ENCODE measurements at places on chromosomes 6 and 20. TPM values are rescaled to one million over a fixed set of nuclear protein-coding genes. Genes with fewer than 3 reads are reported as not detected.

DNA sequence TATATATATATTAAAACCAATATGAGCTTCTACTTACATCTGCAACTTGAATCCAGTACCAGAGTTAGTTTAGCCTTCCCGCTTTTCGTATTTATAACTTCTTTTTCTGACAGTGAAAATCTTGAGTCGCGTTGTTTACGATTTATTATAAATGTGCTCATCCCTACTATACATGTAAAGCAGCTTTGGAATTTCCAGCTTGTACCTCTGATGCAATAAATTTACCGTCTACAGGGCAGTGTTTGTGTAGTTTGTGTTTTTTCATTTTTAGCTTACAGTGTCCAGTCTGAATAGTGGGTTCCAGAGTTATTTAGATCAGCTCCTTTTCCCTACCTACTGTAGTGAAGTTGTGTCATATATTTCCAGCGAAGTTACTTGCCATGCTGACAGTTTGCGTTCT is 66.3 kb downstream of the TIAM2 start:
- no peak for DNase-seq

DNA sequence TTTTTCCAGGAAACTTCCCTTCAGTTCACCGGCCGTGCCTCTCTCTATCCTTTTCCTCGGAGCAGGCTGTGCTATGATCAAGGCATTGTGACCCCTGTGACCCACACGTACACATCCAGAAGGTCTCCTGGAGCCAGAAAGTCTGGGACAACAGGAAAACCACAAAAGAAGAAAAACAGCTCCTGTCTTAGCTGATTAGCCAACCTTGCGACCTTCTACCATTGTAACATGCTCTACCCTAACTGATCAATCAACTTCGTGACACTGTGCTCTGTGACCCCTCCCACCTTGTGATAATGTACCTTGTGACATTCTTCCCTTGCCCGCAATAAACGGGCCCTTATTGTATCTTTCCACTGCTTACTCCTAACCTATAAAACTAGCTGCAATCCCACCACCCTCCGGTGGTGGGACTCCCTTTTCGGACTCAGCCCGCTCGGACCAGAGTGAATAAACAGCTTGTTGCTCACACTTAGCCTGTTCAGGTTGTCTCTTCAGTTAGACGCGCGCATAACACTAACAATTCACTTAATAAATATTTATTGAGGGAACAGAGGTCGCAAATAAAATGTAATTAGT is 24.2 kb downstream of the ZNF311 start:
- no peak for DNase-seq

GRCh38 chr20:33291830-33292355 is 8.9 kb downstream of the BPIFB1 start:
- no peak for DNase-seq

GRCh38 chr20:15610787-15611186 is 962.5 kb downstream of the KIF16B start:
- no peak for DNase-seq

DNA sequence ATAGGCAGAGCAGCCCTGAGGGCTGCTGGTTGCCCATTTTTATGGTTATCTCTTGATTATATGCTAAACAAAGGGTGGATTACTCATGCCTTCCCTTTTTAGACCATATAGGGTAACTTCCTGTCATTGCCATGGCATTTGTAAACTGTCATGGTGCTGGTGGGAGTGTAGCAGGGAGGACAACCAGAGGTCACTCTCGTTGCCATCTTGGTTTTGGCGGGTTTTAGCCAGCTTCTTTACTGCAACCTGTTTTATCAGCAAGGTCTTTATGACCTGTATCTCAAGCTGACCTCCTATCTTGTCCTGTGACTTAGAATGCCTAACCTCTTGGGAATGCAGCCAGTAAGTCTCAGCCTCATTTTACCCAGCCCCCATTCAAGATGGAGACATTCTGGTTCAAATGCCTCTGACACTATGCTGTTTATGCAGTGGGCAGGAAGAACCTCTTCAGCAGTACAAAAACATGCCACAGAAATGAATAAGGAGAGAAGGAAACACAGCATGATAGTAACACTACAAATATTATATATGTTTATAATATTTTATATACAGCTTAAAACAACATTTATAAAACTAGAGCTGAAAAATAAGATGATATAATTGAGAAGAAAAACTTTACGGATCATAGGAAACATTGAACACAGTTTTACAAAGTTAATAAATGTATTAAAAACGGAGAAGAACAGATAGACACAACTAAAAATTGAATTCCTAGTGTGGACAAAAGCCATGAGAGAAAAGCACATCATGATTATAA is 58.9 kb upstream of the SAMD5 start:
- DNase-seq, result no peak

- no peak for DNase-seq
Measured at GRCh38 chr6:156781861-156782631, 4.9 kb downstream of the ARID1B start.

- no peak for DNase-seq
Measured at GRCh38 chr20:14790771-14791620, 453.6 kb upstream of the FLRT3 start.

- DNase-seq, result no peak
Measured at GRCh38 chr6:129475477-129476247, 234.3 kb downstream of the ARHGAP18 start.

GRCh38 chr20:44394702-44395460 is 39.4 kb downstream of the HNF4A start:
- no peak for DNase-seq

DNMT3B gene
- 0.24 TPM for total RNA-seq

SLC22A2 gene
- total RNA-seq, result not detected

ASIP gene
- total RNA-seq, result not detected

NPEPL1 gene
- 27.2 TPM for total RNA-seq

Measured in omental fat pad (tissue), 4 donors.